Activated T-helper 1 cell treated with Interleukin-2 at 50 U/mL for 16 hours (primary cell): ENCODE measurements at places on chromosomes 3 and 15.

- no peak for DNase-seq
These were observed 276.5 kb downstream of the MAGI1 start for GRCh38 chr3:65762235-65762580.

GRCh38 chr3:98650971-98651779 lies 57.8 kb upstream of the CPOX start:
- no peak for DNase-seq

GRCh38 chr3:57120451-57121174 lies 44.5 kb downstream of the IL17RD start:
- no peak for DNase-seq

- DNase-seq: no peak
These were observed 3.8 kb downstream of the PSTPIP1 start for GRCh38 chr15:76998663-76999285.

- DNase-seq: no peak
These were observed 183.5 kb upstream of the PRICKLE2 start for GRCh38 chr3:64408770-64409169.

DNA sequence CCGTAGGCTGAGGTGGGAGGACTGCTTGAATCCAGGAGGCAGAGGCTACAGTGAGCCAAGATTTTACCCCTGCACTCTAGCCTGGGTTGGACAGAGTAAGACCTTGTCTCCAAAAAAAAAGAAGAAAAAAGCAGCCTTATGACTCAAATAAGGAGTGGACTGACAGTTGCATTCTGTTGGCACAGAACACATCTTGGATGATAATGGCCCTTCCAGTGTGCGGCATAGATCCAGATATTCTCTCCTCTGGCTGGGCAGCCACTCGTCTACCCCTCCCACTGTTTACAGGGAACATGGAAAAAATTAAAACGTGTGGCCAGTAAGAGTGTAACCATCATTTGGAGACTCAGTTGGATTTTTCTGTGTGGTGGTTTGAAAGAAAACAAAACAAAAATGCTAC lies 118.6 kb upstream of the RNF7 start:
- DNase-seq: no peak
